ENCODE measurements at places on chromosomes 6 and 20.

DNA sequence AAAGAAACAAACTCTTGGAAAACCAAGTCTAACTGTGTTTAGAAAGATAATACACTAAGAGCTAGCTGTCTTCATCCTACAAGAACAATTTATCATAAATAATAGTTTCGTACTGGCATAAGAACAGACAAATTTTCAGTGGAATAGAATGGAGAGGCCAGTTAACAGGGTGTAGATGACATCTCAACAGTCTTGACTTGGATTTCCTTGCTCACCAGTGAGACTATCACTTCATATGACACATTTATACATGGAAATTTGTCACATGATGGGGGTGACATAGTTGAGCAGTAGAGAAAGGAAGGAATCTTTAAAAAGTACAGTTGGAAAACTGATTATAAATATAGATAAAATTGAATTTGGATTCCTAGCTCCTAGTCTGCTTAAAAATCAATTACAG is 35.6 kb downstream of the TNFAIP3 start:
- no peak for DNase-seq

DNA sequence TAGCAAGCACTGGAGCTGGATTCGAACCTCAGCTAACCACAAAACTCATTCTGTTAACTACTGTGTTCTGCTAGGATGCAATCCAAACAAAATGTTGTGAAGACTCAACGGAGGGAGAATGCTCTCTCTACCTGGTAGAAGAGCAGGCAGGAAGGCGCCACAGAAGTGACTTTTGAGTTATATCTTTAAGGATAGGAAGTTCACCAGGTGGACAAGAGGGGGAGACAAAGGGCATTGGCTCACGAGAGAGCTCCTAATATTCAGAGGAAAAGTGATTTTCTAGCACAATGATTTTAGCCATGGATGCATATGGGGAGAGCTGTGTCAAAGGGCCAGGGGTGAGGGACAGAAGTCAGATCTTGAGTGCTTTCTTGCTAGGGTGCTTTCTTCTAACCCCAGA is 108.4 kb upstream of the MAFB start:
- DNase-seq, result no peak

GRCh38 chr20:63624486-63624885 is 2.4 kb downstream of the GMEB2 start:
- DNase-seq, result no peak

DNA sequence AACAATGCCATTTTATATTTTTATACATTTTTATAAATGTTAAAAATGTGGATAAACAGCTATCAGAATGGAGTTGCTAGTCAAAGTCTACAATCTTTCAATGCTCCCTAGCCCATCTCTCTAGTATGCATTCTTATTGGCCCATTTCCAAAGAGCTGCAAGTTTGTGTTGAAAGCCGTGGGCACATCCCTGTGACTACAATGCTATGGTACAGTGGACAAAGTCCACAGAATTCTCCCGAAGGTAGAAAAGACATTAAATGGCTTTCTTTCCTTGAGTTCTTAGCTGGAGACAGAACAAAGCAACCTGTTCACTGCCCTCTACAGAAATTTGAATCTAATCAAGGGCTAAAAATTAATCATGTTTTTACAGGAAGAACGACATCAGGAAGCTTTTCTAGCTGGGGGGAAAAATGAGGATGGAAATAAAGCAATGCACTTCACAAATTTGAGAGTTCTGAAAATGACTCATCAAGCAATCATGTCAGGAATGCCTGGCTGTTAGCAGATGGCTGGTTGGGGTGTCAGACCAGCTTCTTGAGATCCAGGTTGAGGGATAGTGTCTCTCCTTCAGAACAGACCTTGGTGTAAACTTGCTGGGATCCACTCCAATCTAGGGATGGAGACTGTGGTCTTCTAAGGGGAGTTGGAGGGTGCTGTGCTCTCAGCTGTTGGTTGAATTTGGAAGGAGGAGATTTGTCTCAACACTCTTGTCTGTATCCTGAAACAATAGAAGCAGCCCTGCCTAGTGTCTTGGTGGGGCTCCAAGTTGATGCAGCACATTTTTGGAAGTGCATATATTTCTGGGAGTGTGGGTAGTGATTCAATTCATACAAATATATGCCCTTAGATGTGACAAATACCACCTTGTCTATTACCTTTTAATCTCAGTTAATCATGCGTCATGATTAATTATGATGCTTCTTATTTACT is 143.4 kb upstream of the PHACTR1 start:
- no peak for DNase-seq

- no peak for DNase-seq
These were observed 379.7 kb downstream of the BMP2 start for GRCh38 chr20:7147220-7147601.
